Muscle of leg (tissue), 16 donors: ENCODE measurements at places on chromosomes 3 and 15. TPM values are rescaled to one million over a fixed set of nuclear protein-coding genes. Genes with fewer than 3 reads are reported as not detected.

GRCh38 chr3:123336441-123336851, 112.4 kb downstream of the ADCY5 start:
- no peak for DNase-seq
- H3K36me3 ChIP-seq = no peaks in the 10 kb centered on the region
- no peak overlapping the region for H3K27ac ChIP-seq

The THSD4 gene
- total RNA-seq = 30.7 TPM

DNA sequence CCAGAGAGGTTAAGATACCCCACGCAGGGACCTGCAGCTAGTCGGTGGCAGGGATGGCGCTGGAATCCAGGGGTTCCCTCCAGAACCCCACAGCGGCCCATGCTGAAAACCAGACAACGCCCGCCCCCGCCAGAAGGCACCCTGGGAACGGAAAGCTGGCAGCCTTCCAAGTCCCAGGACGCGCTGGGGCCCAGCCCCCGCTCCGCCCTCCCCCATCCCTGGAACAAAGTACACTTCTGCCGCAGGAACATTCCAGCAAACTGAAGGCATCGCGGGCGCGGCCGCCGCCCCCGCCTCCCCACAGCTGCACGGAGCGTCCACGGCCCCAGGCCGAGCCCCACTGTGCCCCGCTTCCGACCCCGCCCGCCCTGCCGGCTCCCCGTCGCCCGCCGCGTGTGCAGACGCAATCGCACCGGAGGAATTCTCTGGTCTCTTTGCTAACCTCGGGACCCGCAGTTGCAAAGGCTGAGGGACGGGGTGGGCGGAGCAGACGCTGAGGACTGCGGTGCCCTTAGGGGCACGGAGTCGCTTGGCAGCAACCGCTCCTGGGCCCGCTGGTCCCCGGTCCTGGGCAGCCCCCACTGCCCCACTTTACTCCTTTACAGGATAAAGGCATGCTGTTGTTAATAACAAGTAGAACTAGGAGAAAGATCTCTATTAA, 44.8 kb upstream of the RNU6-1 start:
- peak; percentile 84 for DNase-seq
- peaks cover 11% of the 10 kb centered on the region for H3K4me1 ChIP-seq
- H3K4me3 ChIP-seq = peak overlapping the region; percentile 41
- no peaks in the 10 kb centered on the region for H3K36me3 ChIP-seq
- H3K27me3 ChIP-seq = no peaks in the 10 kb centered on the region

The LMOD3 gene
- total RNA-seq = 90.3 TPM

The SLC38A3 gene
- total RNA-seq = 1.7 TPM

- DNase-seq = peak; percentile 17
- H3K27ac ChIP-seq = peak overlapping the region; percentile 96
- peaks cover 2% of the 10 kb centered on the region for H3K36me3 ChIP-seq
- H3K27me3 ChIP-seq = no peaks in the 10 kb centered on the region
These were observed 1.1 kb upstream of the INTS14 start for GRCh38 chr15:65611888-65612615.

The ATP13A5 gene
- 0.09 TPM for total RNA-seq

GRCh38 chr15:96160800-96161199, 169.7 kb upstream of the NR2F2 start:
- H3K36me3 ChIP-seq = no peaks in the 10 kb centered on the region
- H3K27me3 ChIP-seq = no peaks in the 10 kb centered on the region
- DNase-seq = peak; percentile 33
- H3K4me1 ChIP-seq = peaks cover 19% of the 10 kb centered on the region
- no peak overlapping the region for H3K4me3 ChIP-seq

GRCh38 chr3:15171096-15171495, 35.0 kb upstream of the CAPN7 start:
- DNase-seq = peak; percentile 44
- peaks cover 7% of the 10 kb centered on the region for H3K27me3 ChIP-seq
- no peak overlapping the region for H3K4me3 ChIP-seq
- H3K36me3 ChIP-seq = no peaks in the 10 kb centered on the region

The MELTF gene
- total RNA-seq = 6.1 TPM

DNA sequence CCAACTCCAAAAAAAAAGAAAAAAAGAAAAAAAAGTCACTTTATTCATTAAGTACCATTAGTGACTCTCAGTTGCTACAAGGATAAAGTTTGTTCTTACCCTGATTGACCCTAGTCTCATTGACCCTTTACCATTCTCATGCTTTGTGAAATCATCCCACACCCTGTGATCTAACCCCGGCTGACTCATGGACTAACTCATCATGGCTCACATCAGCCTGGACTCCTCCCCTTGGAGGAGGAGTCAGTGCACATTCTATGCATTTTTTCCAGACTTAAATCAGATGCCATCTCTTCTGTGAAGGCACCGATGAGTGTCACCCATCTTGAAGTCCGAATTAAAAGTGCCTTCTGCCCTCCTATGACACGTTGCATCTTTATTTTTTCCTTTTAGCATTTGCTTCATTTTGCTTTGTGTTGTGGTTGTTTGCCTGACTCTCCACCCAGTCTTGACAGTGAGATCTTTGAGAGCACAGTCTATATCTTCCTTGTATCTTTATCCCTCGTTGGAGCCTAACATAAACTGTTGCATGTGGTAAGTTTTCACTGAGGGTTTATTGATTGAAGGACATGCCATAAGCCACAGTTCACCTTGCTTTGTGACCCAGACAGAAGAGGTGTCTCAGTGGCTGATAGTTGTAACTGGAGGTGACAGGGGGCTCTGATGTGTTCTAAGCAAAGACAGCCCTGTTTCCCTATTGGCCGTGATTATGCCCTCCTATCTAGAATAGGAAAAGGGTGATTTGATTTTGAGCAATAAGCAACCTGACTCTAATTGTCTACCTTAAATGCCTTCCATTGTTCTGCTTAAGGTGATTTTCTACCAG, 72.1 kb downstream of the IL1RAP start:
- H3K4me3 ChIP-seq = no peak overlapping the region
- no peaks in the 10 kb centered on the region for H3K27me3 ChIP-seq
- H3K27ac ChIP-seq = no peak overlapping the region
- no peak for DNase-seq
- no peaks in the 10 kb centered on the region for H3K4me1 ChIP-seq

GRCh38 chr3:69649120-69650065, 89.9 kb upstream of the MITF start:
- no peaks in the 10 kb centered on the region for H3K36me3 ChIP-seq
- H3K4me1 ChIP-seq = peaks cover 4% of the 10 kb centered on the region
- H3K27me3 ChIP-seq = no peaks in the 10 kb centered on the region

- H3K4me3 ChIP-seq = no peak overlapping the region
- H3K27me3 ChIP-seq = peaks cover 5% of the 10 kb centered on the region
- no peak for DNase-seq
- peaks cover 36% of the 10 kb centered on the region for H3K4me1 ChIP-seq
- no peak overlapping the region for H3K27ac ChIP-seq
These were observed 50.8 kb upstream of the PRR23E start for GRCh38 chr3:127141921-127142730.

DNA sequence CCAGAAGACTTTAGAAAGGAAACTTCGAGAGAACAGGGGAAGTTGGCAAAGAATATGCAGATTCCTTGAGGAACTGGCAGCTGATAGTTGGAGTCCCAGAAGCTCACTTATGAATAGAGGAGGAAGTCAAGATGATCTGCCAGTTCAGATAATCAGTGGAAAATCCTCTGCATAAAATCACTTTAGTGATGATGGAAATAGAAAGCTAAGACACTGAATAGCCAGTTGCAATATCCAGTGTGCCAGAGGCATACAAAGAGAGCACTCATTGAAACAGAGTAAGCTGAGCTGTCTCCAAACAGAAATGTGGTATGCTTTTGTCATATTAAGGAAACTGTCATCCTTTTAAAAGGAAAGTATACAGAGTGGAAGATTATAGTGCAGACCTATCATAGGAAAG, 1207.6 kb downstream of the OTOL1 start:
- H3K4me3 ChIP-seq = no peak overlapping the region
- peak; percentile 80 for DNase-seq
- no peaks in the 10 kb centered on the region for H3K27me3 ChIP-seq
- no peak overlapping the region for H3K27ac ChIP-seq

The PP2D1 gene
- not detected for total RNA-seq

GRCh38 chr3:39191111-39191510, 1.3 kb downstream of the XIRP1 start:
- H3K4me1 ChIP-seq = peaks cover 51% of the 10 kb centered on the region
- peak overlapping the region; percentile 92 for H3K27ac ChIP-seq
- H3K27me3 ChIP-seq = no peaks in the 10 kb centered on the region
- H3K4me3 ChIP-seq = peak overlapping the region; percentile 46
- peaks cover 28% of the 10 kb centered on the region for H3K36me3 ChIP-seq

GRCh38 chr15:88748081-88748480, 55.2 kb upstream of the ACAN start:
- H3K4me3 ChIP-seq = no peak overlapping the region
- peaks cover 3% of the 10 kb centered on the region for H3K27me3 ChIP-seq
- H3K27ac ChIP-seq = no peak overlapping the region
- peaks cover 6% of the 10 kb centered on the region for H3K4me1 ChIP-seq
- DNase-seq = peak; percentile 28

GRCh38 chr3:45567730-45568172, 26.8 kb upstream of the LIMD1 start:
- H3K4me1 ChIP-seq = peaks cover 14% of the 10 kb centered on the region
- DNase-seq = peak; percentile 59
- no peak overlapping the region for H3K4me3 ChIP-seq
- no peaks in the 10 kb centered on the region for H3K36me3 ChIP-seq

- peaks cover 2% of the 10 kb centered on the region for H3K36me3 ChIP-seq
- peak overlapping the region; percentile 98 for H3K27ac ChIP-seq
- no peaks in the 10 kb centered on the region for H3K27me3 ChIP-seq
- H3K4me3 ChIP-seq = peak overlapping the region; percentile 92
- peak; percentile 99 for DNase-seq
- H3K4me1 ChIP-seq = peaks cover 21% of the 10 kb centered on the region
These were observed 2.3 kb downstream of the SETD5 start for GRCh38 chr3:9399746-9400145.

GRCh38 chr3:141413801-141414689, 45.7 kb downstream of the ZBTB38 start:
- H3K27me3 ChIP-seq = no peaks in the 10 kb centered on the region
- no peak for DNase-seq
- H3K4me3 ChIP-seq = no peak overlapping the region
- peak overlapping the region; percentile 93 for H3K27ac ChIP-seq
- peaks cover 36% of the 10 kb centered on the region for H3K36me3 ChIP-seq
- H3K4me1 ChIP-seq = peaks cover 37% of the 10 kb centered on the region

DNA sequence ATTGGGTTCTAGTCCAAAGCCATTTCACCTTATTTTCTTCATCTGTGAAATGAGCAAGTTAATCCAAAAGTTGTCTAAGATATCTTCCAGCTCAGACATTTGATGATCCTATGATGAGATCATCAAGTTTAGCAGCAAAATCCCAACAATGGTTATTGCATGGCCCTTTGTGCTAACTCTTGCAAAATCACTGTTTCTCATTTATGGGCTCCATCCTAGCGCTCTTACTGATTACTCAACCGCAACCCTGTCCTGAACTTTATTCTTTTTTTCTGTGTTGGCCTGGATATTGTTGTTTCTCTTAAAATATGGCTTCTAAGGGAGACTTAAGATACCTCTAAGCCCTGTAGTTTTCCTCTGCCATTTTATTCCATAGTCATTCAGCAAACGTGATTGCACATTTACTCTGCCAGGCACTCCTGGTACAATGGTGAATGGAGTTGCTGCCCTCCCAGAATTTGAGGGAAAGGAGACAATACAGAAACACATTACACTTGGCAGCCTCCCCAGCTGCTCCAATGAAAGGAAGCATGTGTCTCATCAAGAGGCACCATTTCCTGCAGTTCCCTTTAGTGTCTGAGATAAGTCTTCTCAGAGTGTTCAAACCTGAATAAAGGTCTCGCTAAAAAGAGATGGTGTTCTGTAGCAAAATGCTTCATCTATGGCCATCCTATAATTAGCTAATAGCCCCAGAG, 4.4 kb downstream of the GXYLT2 start:
- peak overlapping the region; percentile 87 for H3K27ac ChIP-seq
- no peak overlapping the region for H3K4me3 ChIP-seq
- peaks cover 3% of the 10 kb centered on the region for H3K27me3 ChIP-seq
- H3K4me1 ChIP-seq = peaks cover 34% of the 10 kb centered on the region

The LSAMP gene
- total RNA-seq = 9.8 TPM

- H3K36me3 ChIP-seq = peaks cover 4% of the 10 kb centered on the region
- peaks cover 2% of the 10 kb centered on the region for H3K4me1 ChIP-seq
- H3K27me3 ChIP-seq = no peaks in the 10 kb centered on the region
- DNase-seq = no peak
- no peak overlapping the region for H3K27ac ChIP-seq
- H3K4me3 ChIP-seq = no peak overlapping the region
These were observed 51.6 kb upstream of the ACKR4 start for GRCh38 chr3:132545471-132545870.

- no peak for DNase-seq
- H3K4me1 ChIP-seq = peaks cover 51% of the 10 kb centered on the region
- H3K36me3 ChIP-seq = no peaks in the 10 kb centered on the region
These were observed 2.0 kb upstream of the TWF2 start for GRCh38 chr3:52240886-52241370.

- no peaks in the 10 kb centered on the region for H3K4me1 ChIP-seq
- no peak overlapping the region for H3K27ac ChIP-seq
- no peaks in the 10 kb centered on the region for H3K27me3 ChIP-seq
- no peak overlapping the region for H3K4me3 ChIP-seq
- H3K36me3 ChIP-seq = no peaks in the 10 kb centered on the region
These were observed 107.1 kb upstream of the C15orf61 start for GRCh38 chr15:67413770-67414390.

DNA sequence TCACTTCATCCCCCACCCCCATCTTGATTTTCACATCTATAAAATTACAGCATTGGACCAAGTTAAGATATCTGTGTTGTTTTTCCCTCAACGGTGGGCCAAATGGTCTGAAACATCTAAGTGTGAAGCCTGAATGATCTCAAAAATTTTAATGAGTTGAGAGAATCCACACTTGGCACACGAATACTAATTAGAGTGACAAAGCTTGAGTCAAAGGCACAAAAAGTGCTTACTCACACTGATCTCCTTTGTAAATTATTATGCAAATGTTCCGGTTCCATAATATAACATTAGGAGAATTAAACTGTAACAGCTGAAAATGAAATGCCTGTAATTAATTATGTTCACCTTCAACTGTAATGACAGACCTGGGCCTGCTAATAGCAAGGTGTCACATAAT, 33.6 kb downstream of the GPR176 start:
- H3K36me3 ChIP-seq = no peaks in the 10 kb centered on the region
- H3K27ac ChIP-seq = no peak overlapping the region
- H3K27me3 ChIP-seq = no peaks in the 10 kb centered on the region
- no peaks in the 10 kb centered on the region for H3K4me1 ChIP-seq

- H3K4me3 ChIP-seq = no peak overlapping the region
- DNase-seq = no peak
- H3K36me3 ChIP-seq = peaks cover 32% of the 10 kb centered on the region
- no peaks in the 10 kb centered on the region for H3K4me1 ChIP-seq
- H3K27ac ChIP-seq = peak overlapping the region; percentile 4
- H3K27me3 ChIP-seq = no peaks in the 10 kb centered on the region
These were observed 9.5 kb downstream of the IFT122 start for GRCh38 chr3:129449279-129450115.

- H3K4me3 ChIP-seq = peak overlapping the region; percentile 58
- DNase-seq = peak; percentile 93
- peaks cover 2% of the 10 kb centered on the region for H3K27me3 ChIP-seq
- peaks cover 35% of the 10 kb centered on the region for H3K4me1 ChIP-seq
- no peaks in the 10 kb centered on the region for H3K36me3 ChIP-seq
- peak overlapping the region; percentile 64 for H3K27ac ChIP-seq
These were observed 1.5 kb upstream of the TNK2 start for GRCh38 chr3:195909644-195910498.

The CDCP1 gene
- total RNA-seq = 0.04 TPM

GRCh38 chr3:170726976-170727661, 141.2 kb upstream of the SLC7A14 start:
- H3K27me3 ChIP-seq = no peaks in the 10 kb centered on the region
- H3K4me3 ChIP-seq = no peak overlapping the region
- H3K36me3 ChIP-seq = no peaks in the 10 kb centered on the region

The PPIB gene
- 364 TPM for total RNA-seq

GRCh38 chr3:131091768-131092167, 65.1 kb downstream of the NEK11 start:
- H3K27me3 ChIP-seq = no peaks in the 10 kb centered on the region
- DNase-seq = no peak
- H3K36me3 ChIP-seq = no peaks in the 10 kb centered on the region
- no peak overlapping the region for H3K27ac ChIP-seq
